ENCODE measurements at places on chromosomes 1 and 21.

DNA sequence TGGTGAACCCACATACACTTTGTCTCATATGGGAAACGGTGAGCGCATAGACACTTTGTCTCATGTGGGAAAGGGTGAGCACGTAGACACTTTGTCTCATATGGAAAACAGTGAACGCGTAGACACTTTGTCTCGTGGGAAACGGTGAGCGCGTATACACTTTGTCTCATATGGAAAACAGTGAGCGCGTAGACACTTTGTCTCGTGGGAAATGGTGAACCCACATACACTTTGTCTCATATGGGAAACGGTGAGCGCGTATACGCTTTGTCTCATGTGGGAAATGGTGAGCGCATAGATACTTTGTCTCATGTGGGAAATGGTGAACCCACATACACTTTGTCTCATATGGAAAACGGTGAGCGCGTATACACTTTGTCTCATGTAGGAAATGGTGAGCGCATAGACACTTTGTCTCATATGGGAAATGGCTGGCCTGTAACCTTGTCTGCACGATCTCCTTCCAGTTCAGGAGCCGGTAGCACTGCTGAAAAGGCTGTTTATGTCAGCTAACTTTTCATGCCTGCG is 50.7 kb upstream of the TRAPPC10 start:
- DNase-seq: no peak

- DNase-seq: no peak
Observed at GRCh38 chr1:171107262-171107940, 16.7 kb downstream of the FMO3 start.

DNA sequence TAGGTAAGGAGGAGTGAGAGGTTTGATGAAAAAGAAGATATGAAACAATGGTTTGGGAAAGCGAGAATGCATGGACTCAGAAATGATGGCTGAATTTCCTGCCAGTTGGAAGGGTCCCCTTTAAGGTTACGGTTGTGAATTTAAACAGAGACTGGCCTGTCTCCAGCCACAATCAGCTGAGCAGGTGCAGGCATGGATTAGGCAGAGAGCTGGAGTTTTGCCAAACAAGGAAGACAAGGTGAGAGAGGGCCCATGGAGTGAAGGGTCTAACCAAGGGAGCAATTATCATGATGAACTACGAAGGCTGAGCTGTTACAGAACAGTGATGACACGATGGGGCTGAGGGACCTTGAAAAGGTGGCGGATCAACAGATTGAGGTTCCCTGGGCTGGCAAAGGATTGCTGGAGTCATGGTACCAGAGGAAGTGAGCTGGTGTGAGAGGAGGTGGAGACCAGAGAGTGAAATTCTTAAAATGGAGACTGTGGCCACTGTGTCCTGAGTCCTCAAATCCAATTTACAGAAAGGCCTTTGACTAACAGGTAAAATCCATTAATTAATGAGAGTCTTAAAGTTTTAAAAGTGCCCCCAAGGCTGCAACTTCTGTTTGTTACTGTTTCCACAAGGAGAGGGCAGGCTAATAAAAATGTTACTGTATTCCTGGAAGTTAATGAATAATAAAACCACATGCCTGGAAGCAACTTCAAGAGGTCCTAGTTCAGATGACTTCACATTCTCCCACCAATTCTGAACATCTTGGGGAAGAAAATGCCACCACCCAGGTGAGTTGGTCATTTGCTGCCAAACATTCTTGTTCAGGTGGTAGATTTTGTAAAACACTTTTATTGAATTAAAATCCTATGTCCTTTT is 41.5 kb downstream of the LHX9 start:
- DNase-seq: no peak

- no peak for DNase-seq
Observed at GRCh38 chr1:61255358-61255703, 173.0 kb downstream of the NFIA start.

DNA sequence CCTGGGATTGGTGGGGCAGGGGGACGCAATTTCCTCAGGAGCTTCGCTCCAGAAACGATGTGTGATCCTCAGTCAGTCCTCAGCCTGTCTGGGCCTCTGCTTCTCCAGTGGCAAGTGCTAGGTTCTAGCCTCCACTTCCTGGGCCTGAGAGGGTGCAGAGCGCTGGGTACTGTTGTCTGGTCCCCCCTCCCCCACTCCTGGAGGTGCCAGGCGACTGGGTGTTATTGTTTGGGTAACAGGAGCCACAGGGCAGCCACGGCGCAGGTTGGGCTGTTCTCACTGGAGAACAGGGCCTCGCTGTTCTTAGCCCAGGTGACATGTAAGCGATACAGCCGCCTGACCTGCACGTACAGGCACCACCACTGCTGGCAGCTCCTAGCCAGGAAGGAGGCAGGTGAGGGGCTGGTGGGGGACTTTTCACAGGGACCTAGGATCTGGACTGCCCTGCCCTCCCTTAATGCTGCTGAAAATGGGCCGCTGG is 2.1 kb downstream of the RPS6KA1 start:
- DNase-seq: no peak

DNA sequence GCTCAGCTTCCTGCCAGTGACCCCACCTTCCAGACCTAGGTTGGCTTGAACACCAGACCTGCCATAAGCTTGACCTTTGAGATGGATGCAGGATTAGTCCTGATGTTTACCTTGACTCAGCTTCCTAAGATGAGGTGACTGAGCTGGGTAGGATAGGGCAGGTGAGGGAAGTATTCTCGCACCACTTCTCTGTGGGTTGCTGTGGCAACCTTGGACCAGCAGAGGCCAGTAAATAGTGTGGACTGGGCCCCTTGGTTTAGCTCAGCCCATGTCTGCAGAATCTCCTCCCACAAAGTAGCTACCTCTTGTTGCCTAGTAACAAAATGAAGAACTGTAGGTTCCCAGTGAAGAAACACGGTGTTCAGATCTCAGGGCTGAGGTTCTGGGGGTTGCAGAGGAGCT is 8.4 kb downstream of the RPS6KA1 start:
- no peak for DNase-seq

GRCh38 chr1:53402891-53403655 is 56.1 kb upstream of the DMRTB1 start:
- no peak for DNase-seq

DNA sequence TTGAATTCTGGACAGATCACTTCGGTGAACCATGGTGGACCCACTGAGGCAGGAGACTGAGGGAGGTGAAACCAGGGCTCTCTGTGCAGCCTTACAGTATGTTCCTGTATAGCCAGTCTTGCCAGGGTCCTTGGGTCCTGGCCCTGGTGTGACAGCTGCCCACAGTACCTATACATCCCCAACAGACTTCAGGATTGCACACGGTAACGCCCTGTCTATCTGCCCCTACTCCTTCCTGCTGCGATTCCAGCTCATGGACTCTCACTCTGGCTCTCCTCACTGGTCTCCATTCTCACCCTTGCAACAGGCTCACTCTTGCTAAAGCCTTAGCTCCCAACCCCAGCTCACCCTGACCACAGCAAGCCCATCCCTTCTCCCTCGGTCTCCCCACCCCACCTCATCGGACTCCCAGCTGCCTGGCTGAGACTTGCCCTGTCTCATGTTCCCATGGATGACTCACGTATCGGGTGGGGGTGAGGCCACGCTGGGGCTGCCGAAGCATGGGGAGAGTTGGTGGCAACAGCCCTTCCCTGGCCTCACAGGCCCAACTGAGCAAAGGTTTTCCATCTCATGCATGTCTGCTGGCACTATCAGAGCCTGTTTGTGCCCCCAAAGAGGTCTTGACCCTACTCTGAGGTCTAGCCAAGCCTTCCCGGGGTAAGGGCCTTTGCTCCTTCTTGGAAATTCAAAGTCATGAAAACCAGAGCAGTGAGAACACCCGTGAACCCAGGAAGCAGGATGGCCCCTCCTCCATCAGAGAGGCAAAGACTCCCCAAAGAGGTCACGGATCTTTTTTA is 7.1 kb downstream of the PHLDA3 start:
- DNase-seq: no peak

Data from cerebellar nuclear complex (tissue), 1 donor.